ENCODE measurements at places on chromosomes 7 and 10.

DNA sequence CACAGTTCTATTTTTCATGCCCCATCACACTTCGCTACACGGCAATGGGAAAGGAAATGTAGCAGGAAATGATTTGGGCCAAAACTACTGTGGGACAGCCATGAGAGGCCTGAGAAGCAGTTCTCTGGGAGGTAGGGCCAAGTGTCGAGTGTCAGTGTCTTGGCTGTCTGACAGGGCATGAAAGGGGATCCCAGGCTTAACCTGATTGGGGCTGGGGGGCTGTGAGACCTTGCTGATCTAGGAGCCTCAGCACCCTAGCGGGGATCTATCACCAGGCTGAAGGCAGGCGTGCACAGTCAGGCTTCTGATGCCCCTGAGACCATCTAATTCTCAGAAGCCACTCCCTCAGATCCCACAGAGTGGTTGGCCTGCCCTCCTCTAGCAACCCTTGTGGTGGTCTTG is 58.2 kb upstream of the SLC25A13 start:
- no peaks in the 10 kb centered on the region for H3K36me3 ChIP-seq
- no peaks in the 10 kb centered on the region for H3K4me1 ChIP-seq
- no peak overlapping the region for H3K4me3 ChIP-seq
- peak; percentile 23 for DNase-seq
- H3K27me3 ChIP-seq, result no peaks in the 10 kb centered on the region

DNA sequence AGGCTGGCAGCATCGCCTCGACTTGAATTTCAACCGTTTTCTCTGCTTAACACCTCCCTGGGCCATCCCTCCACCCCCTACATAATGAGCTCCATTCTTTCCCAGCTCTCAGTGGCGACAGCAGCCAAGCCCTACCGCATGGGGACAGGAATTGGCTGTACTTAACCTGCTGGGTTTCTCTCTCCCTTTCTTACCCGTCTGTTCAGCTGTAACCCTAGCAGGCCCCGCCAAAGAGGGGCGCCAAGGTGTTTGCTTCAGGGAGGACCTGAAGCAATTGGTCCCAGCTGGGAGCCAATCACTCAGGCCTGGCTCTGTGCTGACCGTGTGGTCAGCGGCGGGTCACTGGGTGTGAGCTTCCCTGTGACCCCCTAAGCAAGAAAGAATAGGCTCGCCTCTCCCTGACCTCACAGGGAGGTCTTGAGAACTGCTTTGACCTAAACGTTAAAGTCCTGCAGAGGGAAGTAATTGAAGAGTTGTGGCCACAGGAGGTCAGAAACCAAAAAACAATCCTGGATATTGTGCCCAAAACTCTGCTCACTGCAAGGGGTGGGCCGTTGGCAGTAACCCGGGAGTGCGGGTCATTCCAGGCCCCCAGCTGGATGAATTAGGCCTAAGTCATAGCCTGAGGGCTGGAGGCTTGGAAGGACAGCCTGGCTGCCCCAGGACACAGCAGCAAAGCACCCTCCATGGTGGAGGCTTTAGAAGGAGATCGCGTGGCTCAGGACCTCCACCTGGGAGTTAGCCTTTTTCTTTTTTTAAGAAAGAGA is 114.6 kb downstream of the ITIH5 start:
- H3K4me1 ChIP-seq, result no peaks in the 10 kb centered on the region
- H3K27ac ChIP-seq, result no peak overlapping the region
- no peaks in the 10 kb centered on the region for H3K27me3 ChIP-seq
- DNase-seq, result no peak
- no peak overlapping the region for H3K4me3 ChIP-seq
- H3K36me3 ChIP-seq, result no peaks in the 10 kb centered on the region

GRCh38 chr7:159007996-159008389 is 136.7 kb downstream of the VIPR2 start:
- no peaks in the 10 kb centered on the region for H3K36me3 ChIP-seq
- no peak overlapping the region for H3K4me3 ChIP-seq
- no peaks in the 10 kb centered on the region for H3K27me3 ChIP-seq
- H3K4me1 ChIP-seq, result peaks cover 11% of the 10 kb centered on the region
- no peak for DNase-seq
- H3K27ac ChIP-seq, result no peak overlapping the region

GRCh38 chr7:26346611-26347203 is 55.0 kb downstream of the SNX10 start:
- no peak for DNase-seq
- no peak overlapping the region for H3K4me3 ChIP-seq
- H3K27ac ChIP-seq, result no peak overlapping the region
- peaks cover 13% of the 10 kb centered on the region for H3K36me3 ChIP-seq
- H3K4me1 ChIP-seq, result no peaks in the 10 kb centered on the region

DNA sequence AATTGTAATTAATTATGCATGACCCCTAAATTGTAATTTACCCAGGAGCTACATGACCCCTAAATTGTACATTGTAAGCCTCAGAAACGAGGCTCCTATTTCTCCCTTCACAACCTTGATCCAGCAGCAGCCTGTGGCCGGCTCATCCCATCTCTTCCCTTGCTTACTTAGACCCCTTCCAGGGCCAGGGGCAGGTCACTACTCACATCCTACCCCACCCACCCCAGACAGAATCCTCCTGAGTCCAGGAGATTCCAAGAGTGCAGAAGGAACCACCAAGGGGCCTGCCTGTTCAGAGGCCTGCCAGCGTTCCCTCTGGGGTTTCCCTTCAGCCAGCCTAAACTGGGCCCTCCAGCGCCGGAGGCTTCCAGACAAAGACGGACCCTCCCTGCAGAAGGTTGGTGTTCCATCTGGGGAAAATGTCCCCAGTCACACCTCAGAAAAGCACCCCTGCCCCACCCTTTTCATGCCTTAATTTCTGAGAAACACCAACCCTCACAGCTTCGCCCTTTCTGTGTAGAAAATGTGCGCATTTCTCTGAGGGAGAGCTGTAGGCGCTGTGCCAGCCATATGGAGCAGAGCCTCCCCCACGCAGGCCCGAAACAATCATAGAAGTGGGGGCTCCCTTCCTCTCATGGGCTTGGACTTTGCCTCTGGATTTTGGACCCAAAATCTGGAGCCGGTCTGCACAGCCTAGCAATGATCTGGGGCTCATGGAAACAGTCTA is 19.2 kb downstream of the LEP start:
- H3K36me3 ChIP-seq, result no peaks in the 10 kb centered on the region
- DNase-seq, result no peak
- peaks cover 3% of the 10 kb centered on the region for H3K27me3 ChIP-seq

GRCh38 chr10:61895898-61896600 is 5.5 kb upstream of the ARID5B start:
- peaks cover 20% of the 10 kb centered on the region for H3K27me3 ChIP-seq
- H3K4me3 ChIP-seq, result no peak overlapping the region
- no peaks in the 10 kb centered on the region for H3K36me3 ChIP-seq
- DNase-seq, result no peak
- H3K27ac ChIP-seq, result no peak overlapping the region

DNA sequence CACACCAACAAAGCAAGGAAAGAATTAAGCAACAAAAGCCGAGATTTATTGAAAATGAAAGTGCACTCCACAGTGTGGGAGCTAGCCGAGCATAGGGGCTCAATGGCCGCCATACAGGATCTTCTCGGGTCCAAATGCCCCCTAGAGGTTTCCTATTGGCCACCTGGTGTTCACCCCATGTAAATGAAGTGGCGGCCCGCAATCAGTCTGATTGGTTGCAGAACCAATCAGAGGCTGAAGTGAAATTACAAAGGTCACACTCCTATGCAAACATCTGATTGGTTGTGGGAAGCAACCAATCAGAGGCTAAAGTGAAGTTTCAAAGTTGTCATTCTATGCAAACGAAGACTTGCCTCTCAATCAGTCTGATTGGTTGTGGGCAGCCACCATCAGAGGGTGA is 61.8 kb upstream of the SLC35B4 start:
- DNase-seq, result no peak
- H3K4me1 ChIP-seq, result no peaks in the 10 kb centered on the region
- no peaks in the 10 kb centered on the region for H3K27me3 ChIP-seq
- H3K27ac ChIP-seq, result no peak overlapping the region
- no peak overlapping the region for H3K4me3 ChIP-seq

DNA sequence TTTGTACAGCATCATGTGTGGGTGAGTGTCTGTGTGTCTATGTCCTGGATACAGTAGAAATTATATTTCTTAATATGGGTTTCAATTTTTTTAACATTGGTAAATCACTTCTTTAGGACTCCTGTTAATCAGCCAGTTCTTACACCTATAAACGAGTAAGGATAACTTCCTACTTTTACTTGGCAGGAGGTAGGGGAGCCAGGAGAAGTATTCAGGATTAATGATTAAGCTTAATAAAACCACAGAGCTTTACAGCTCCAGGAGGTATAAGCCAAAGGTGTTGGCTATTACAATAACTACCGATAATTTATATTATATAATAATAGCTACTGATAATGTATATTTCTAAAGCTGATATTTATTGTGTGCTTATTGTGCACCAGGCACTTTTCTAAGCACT is 1.7 kb upstream of the FAM3C start:
- H3K27me3 ChIP-seq, result no peaks in the 10 kb centered on the region
- H3K36me3 ChIP-seq, result peaks cover 2% of the 10 kb centered on the region
- no peak overlapping the region for H3K4me3 ChIP-seq
- no peak overlapping the region for H3K27ac ChIP-seq
- no peak for DNase-seq

GRCh38 chr7:42045961-42046360 is 191.0 kb downstream of the GLI3 start:
- no peaks in the 10 kb centered on the region for H3K27me3 ChIP-seq
- H3K36me3 ChIP-seq, result peaks cover 34% of the 10 kb centered on the region
- H3K27ac ChIP-seq, result no peak overlapping the region
- DNase-seq, result no peak
- no peak overlapping the region for H3K4me3 ChIP-seq

DNA sequence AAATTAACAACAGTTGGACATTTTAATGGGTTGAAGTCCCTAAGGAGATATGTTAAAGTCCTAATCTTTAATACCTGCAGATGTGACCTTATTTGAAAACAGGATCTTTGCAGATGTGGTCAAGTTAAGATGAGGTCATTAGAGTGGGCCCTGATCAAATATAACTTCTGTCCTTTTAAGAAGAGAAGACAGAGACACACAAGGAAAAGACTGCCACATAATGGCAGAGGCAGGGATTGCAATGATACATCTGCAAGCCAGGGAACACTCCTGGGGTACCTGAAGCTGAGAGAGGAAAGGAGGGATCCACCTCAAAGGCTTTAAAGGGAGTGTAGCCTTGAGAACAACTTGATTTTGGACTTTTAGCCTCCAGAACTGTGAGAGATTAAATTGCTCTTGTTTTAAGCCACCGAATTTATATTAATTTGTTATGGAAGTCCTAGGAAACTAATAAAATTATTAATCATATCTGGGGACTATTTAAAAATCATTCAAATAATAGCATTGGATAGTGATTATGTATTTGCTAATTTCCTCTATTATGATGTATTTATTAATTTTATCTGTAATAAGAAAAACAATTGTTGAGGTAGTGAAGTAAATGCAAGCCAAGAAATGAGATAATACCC is 700.0 kb upstream of the PCDH15 start:
- no peaks in the 10 kb centered on the region for H3K36me3 ChIP-seq
- H3K4me3 ChIP-seq, result no peak overlapping the region
- H3K27me3 ChIP-seq, result no peaks in the 10 kb centered on the region
- no peak overlapping the region for H3K27ac ChIP-seq

DNA sequence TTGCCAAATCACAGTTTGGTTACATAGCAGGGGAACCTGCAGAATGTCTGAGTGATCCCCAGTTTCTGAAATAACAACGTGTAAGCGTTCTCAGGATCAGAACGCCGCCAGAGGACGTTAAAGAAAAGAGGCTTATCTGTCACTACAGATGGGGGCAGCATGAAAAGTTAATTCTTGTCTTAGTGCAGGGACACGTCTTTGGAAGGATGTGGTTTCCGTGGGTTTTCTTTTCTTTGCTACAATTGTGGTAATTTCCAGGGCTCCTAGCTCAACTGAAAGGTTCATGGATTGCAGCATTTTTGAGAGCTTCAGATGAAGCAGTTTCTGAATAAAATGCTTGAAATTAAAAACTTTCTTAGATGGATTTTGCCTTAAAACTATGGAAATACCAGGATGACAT is 106.6 kb downstream of the PRKCQ start:
- H3K4me1 ChIP-seq, result peaks cover 50% of the 10 kb centered on the region
- H3K4me3 ChIP-seq, result no peak overlapping the region
- peak; percentile 83 for DNase-seq
- peak overlapping the region; percentile 95 for H3K27ac ChIP-seq
- peaks cover 50% of the 10 kb centered on the region for H3K36me3 ChIP-seq

DNA sequence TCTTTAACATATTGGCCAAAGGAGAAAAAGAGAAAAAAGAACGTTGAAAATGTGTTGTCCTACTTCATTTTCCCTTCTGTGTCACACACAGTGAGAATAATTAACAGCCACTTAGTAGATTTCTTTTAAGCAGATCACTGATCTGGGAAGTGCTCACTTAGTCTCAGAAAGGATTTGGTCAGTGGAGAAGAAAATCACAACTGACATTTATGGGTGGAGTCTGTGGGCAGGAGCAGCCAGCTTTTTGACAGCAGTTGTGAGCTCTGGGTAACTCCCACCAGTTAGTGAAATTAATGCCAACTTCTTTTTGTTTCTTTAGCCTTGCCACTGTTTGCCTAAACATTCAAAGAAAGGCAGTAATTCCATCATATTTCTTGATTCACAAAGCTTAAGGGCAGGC is 49.7 kb downstream of the CDK14 start:
- H3K4me3 ChIP-seq, result no peak overlapping the region
- no peak for DNase-seq
- H3K4me1 ChIP-seq, result no peaks in the 10 kb centered on the region
- H3K27ac ChIP-seq, result no peak overlapping the region

DNA sequence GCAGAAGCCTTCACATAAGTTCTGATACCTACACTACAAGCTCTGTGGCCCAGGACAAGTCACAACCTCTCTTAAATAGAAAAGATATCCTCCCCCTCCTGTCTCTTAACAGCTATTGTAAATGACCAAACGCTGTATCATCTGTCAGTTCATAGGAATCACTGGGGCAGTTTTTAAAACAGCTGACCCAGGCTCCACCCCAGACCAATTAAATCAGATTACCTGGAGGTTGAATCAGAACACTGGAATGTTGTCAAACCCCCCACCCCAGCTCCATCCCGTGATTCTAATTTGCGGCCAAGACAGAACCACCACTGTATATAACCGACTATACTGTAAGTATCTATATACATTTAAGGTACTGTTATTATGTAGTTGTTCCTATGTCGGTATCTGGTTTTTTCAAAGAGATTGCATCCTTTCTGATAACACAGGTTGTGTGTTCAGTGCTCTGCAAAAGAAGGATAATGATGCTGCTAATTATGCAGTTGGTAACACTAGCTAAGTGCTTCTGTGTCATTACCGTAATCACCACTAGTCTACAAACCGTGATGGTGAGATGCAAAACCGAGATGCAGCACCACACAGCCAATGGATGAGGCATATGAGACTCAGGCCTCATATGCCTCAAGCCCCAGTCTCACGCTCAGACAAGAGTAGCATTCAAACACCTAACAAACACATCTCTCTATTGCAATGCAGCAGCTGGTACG is 47.4 kb downstream of the TNS3 start:
- no peaks in the 10 kb centered on the region for H3K27me3 ChIP-seq
- no peak overlapping the region for H3K27ac ChIP-seq
- no peaks in the 10 kb centered on the region for H3K4me1 ChIP-seq
- DNase-seq, result no peak
- H3K4me3 ChIP-seq, result no peak overlapping the region

- peak overlapping the region; percentile 87 for H3K4me3 ChIP-seq
- H3K27ac ChIP-seq, result no peak overlapping the region
- no peaks in the 10 kb centered on the region for H3K36me3 ChIP-seq
Measured at GRCh38 chr10:30435073-30435422, 1.1 kb downstream of the MAP3K8 start.

Data from DND-41 (cell line).